ENCODE measurements at places on chromosomes 6 and 20.

DNA sequence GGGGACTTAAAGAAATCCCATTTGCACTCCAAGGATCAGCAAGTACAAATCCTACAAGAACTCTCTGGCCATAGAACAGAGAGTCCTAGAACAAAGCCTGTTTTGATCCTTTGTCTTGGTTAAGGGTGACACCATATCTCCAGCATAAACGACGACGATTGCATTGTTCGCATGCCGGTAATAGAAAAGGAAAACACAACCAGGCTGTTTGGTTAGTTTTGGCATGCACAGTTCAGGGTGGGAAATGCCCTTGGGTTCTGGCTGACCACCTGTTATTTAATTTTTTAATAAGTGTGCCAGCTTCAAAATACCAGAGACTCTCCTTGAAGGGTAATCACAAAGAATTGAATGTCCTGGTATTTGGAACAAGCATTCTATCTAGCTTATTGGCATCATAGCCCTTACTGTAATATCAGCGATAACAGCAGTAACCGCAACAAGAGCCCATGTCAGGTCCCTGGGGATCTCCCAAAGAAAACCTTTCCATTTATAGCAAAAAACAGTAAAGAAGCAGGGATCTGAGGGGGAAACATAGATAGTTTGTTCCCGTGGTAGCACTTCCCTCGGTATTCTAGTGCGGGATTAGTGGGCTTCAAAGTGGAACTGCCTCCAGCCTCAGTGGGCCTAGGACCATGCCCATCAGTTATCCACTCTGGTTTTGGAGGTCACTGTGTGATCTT is 77.1 kb downstream of the TMEM170B start:
- no peak for DNase-seq

DNA sequence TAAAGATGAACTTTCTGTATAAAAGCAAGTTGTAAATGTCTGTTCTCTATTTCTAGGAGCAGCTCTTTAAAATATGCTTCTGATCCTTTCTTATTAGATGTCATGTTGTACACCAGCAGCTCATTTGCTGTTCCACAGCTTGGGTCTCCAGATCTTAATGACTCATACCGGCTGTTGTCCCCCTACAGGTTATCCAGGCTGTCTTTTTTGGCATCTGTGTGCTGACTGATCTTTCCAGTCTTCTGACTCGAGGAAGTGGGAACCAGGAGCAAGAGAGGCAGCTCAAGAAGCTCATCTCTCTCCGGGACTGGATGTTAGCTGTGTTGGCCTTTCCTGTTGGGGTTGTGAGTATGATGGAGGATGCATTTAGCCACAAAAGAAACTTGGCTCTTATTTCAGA is 76.0 kb downstream of the AIG1 start:
- no peak for DNase-seq

GRCh38 chr6:45253453-45253852 is 74.7 kb upstream of the RUNX2 start:
- no peak for DNase-seq

- no peak for DNase-seq
Observed at GRCh38 chr20:36097337-36098151, 57.0 kb upstream of the EPB41L1 start.

- DNase-seq: peak; percentile 52
Observed at GRCh38 chr6:139679516-139680179, 305.2 kb upstream of the CITED2 start.

DNA sequence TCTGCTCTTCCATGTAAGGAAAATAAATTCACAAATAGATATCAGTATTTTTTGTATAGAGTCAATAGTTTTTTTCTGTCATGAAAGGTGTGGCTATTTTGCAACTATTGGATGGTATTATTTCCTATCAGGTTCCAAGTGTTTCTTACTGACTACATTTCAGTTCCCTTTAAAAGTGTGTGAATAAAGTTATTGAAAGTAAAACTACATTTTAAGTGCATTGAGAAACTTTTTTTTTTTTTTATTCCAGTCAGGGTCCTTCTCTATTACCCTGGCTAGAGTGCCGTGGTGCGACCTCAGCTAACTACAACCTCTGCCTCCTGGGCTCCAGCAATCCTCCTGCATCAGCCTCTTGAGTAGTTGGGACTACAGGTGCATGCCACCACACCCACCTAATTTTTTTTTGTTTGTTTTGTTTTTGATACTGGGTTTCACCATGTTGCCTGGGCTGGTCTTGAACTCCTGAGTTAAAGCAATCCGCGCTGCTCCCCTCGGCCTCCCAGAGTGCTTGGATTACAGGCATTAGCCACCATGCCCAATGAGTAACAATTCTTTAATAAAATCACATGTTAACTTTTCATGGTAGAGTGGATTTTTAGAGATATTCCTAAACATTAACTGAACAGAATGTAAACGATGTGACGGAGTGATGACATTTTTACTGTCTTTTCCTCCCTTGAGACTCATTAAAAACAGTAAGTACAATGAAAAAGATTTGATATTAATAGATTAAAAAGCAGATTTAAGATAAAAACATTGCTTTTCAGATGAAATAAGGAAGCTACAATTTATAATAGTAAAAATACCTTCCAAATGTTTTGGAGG is 69.7 kb upstream of the ADGRF4 start:
- DNase-seq: no peak

DNA sequence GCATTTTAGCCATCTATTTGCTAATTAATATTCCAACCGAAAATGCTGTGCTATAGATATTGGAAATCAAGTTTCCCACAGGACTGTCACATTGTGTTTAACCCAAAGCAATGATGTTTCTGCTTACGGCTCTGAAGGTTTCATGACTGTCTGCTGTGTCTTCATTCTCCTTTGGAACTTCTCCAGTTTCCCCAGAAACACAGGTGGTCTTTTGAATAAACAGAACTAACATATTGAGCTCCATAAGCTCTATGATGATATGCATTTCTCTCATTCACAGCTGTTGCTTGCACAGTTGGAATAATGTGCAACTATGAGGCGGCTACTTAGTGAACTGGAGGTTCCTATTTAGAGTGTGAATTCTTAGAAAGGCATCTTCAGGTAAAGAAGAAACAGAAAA is 266.0 kb upstream of the ID4 start:
- DNase-seq: no peak

DNA sequence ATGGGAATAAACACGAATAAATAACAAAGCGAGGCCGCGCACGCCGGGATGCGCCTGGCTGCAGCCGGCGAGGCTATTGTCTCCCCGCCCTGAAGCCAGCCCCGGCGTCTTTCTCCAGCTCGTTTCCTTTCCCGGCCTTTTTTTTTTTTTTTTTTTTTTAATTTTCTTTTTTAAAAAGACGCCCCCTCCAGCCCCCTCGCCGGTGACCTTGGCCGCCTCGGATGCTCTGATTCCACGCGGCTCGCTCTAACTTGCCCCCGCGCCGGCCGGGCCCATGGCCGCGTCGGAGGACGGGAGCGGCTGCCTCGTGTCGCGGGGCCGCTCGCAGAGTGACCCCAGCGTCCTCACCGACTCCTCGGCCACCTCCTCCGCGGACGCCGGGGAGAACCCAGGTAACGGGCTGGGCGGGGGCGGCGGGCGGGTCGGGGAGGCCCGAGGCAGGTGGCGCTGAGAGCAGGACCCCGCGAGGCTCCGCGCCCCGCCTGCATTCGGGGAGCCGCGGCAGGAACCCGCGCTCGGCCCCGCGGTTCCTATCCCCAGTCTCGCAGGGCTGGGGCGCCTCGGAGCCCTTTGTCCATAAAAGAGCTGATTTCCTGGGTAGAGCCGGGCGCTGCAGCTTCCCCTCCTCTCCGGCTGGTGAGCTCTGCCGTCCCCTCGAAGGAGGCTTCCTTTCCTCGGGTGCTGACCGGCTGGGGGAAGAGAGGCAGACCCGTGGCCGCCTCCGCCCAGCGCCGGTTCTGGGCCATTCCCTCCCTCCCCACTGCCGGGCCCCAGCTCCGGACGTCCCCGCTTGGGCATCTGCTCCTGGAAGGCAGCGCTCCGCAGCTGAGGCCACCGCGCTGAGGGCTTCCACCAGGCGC is 631 bp downstream of the PHACTR3 start:
- DNase-seq: no peak

- no peak for DNase-seq
Observed at GRCh38 chr20:8334641-8335040, 202.6 kb downstream of the PLCB1 start.

GRCh38 chr6:32195902-32196681 is 3.6 kb upstream of the GPSM3 start:
- DNase-seq: peak; percentile 91

DNA sequence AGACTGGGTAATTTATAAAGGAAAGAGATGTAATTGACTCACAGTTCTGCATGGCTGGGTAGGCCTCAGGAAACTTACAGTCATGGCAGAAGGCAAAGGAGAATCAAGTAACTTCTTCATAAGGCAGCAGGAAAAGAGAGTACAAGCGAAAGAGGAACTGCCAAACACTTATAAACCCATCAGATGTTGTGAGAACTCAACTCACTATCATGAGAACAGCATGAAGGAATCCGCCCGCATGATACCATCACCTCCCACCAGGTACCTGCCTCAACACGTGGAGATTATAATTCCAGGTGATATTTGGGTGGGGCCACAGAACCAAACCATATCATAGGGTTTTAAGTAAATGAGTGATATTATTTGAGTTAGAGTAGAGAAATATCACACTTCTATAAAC is 189.3 kb downstream of the TSHZ2 start:
- no peak for DNase-seq

Measured in mesenchymal stem cell (in vitro differentiated cells and primary cell).